ENCODE measurements at places on chromosomes 6 and 20.

- peak; percentile 73 for DNase-seq
These were observed 96.7 kb upstream of the BACH2 start for GRCh38 chr6:90393232-90393884.

DNA sequence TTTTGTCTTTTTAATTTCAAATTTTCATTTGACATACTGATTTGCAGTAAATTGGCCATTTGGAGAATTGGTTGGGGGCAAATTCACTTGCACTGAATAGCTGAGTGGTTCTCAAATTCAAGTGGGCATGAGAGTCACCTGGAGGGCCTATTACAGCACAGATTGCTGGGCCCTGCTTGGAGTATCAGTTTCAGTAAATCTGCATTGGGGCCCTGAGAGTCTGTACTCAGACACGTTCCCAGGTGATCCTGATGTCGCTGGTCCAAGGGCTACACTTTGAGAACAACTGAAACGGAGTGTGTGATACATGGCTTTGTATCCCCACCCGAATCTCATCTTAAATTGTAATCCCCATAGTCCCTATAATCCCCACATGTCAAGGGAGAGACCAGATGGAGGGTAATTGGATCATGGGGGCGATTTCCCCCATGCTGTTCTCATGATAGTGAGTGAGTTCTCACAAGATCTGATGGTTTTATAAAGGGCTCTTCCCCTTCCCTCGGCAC is 115.9 kb downstream of the KLHL32 start:
- no peak for DNase-seq

- DNase-seq, result no peak
These were observed 51.9 kb downstream of the ERMARD start for GRCh38 chr6:169803271-169803811.

GRCh38 chr20:46311039-46311650 is 2.8 kb upstream of the CDH22 start:
- no peak for DNase-seq

- DNase-seq, result no peak
These were observed 10.5 kb downstream of the FYN start for GRCh38 chr6:111862741-111863140.

GRCh38 chr20:59835057-59835447 is 98.4 kb downstream of the SYCP2 start:
- peak; percentile 12 for DNase-seq

DNA sequence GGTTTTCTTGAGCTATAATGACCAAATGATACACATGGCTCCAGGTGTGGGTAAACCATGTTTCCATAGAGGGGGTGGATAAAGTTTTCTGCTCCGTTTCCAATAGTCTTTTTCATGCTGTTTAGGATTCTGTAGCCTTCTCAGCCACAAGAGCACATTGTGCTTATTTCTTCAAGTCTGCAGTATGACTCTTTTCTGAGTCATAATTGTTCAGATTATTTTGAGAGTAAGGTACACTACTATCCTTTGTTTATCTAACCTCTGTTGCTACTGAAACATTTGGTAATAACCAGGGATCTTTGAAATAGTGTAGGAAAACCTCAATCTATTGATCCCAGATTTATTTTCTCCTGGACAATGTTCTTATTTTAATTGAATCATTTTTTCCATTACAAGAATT is 247.9 kb upstream of the BMP2 start:
- DNase-seq, result peak; percentile 85

- DNase-seq, result peak; percentile 51
These were observed 278.4 kb downstream of the LRFN2 start for GRCh38 chr6:40308533-40309306.

DNA sequence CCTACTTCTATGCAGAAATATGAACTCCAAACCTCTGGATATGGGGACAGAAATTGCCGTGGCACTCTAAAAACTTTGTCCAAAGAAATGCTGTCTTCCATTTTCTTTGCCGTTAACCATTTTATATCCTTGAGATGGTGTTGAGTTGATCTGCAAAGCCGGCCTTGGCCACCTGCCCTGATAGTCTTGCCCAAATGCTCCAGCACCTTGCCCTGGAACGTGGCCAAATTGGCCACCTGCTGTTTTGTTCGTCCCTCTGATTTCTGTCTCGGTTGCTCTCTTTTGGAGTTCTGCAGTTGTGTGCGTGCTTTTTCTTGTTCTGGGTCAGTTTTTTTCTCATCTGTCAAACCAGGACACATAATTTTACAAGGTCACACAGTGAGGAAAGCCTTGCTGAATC is 239.7 kb upstream of the GMDS start:
- no peak for DNase-seq

- no peak for DNase-seq
These were observed 376.1 kb downstream of the CENPW start for GRCh38 chr6:126716032-126716431.

DNA sequence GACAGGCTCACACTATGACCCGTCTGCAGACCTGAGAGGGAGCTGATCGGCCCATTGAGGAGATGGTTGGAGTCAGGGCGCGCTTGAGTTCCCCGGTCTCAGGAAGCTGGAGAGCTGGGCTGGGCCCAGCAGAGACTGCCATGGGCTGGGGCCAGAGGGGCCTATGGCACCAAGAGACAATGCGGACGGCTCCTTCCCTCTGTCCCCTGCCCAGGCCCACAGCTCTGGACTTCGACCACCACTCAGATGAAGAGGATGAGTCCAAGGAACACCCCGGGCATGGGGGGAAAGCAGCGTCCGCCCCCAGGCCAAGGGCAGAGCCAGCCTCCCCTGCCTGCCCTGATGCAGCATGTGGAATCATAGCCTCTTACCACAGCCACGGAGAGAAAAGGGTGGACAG is 40.2 kb upstream of the PHACTR3 start:
- no peak for DNase-seq
